Prostate gland (tissue), 2 donors: ENCODE measurements at places on chromosomes 7 and 10. TPM values are rescaled to one million over a fixed set of nuclear protein-coding genes. Genes with fewer than 3 reads are reported as not detected.

Gene ZNF365
- 0.55 TPM for total RNA-seq

Gene GPR85
- total RNA-seq, result 2.6 TPM

GRCh38 chr10:23522345-23522744 is 83.5 kb downstream of the OTUD1 start:
- no peak overlapping the region for H3K4me3 ChIP-seq
- H3K27me3 ChIP-seq, result no peaks in the 10 kb centered on the region
- no peaks in the 10 kb centered on the region for H3K4me1 ChIP-seq
- H3K36me3 ChIP-seq, result no peaks in the 10 kb centered on the region
- no peak for DNase-seq

Gene MGAM2
- 0.51 TPM for total RNA-seq

- peaks cover 8% of the 10 kb centered on the region for H3K27me3 ChIP-seq
- DNase-seq, result no peak
- no peak overlapping the region for H3K27ac ChIP-seq
- H3K4me1 ChIP-seq, result no peaks in the 10 kb centered on the region
- H3K4me3 ChIP-seq, result no peak overlapping the region
These were observed 2.1 kb downstream of the GRM3 start for GRCh38 chr7:86645676-86646276.

GRCh38 chr10:122559228-122559627 is 1.3 kb upstream of the DMBT1 start:
- no peak for DNase-seq
- H3K27ac ChIP-seq, result no peak overlapping the region
- no peaks in the 10 kb centered on the region for H3K36me3 ChIP-seq
- H3K4me3 ChIP-seq, result no peak overlapping the region
- no peaks in the 10 kb centered on the region for H3K27me3 ChIP-seq
- H3K4me1 ChIP-seq, result no peaks in the 10 kb centered on the region

DNA sequence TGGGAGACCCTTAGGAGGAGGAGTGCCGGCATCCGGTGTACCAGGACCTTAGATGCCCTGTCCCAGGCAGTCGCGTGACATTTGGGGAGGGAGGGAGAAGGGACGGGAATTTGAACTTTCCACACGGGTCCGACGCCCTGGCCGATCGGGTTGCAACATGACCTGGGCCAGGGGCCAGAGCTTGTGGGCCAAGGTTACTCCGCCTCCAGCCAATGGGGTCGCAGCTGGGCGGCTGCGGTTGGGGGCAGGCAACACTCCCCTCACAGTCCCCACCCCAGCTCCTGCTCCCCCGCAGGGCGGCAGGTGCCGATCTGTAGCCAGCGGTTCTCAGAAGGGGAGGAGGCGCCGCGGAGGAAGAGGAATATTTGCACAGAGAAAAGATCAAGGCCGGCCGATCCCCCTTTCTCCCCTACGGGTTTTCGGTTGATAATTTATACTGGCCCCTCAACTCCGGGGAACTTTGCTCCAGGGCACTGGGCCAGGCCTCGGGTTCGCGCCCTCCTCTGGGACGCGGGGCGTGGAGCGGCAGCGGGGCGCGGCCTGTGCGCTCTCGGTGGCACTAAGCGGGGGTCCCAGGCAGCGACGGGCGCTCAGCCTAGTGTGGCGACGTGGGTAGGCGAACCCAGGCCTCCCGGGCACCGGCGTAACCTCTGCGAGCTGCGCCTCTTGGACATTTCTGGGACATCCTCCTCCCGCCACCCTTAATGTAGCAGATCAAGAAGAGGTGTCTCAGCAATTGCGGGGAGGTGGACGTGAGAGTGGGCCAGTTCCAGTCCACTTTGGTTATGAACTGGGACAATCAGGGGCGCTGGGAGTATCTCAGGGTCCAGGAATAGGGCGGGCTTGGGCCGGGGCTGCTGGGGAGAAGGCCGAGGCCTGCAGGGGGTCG is 1.2 kb downstream of the MLXIPL start:
- H3K27ac ChIP-seq, result no peak overlapping the region
- no peaks in the 10 kb centered on the region for H3K36me3 ChIP-seq

GRCh38 chr7:87312215-87312865 is 33.1 kb upstream of the CROT start:
- H3K27me3 ChIP-seq, result no peaks in the 10 kb centered on the region
- peak; percentile 53 for DNase-seq
- no peak overlapping the region for H3K4me3 ChIP-seq
- H3K4me1 ChIP-seq, result no peaks in the 10 kb centered on the region

Gene FHIP2A
- 22.1 TPM for total RNA-seq

- H3K27ac ChIP-seq, result no peak overlapping the region
- no peak overlapping the region for H3K4me3 ChIP-seq
- no peaks in the 10 kb centered on the region for H3K4me1 ChIP-seq
These were observed 22.2 kb upstream of the BAIAP2L1 start for GRCh38 chr7:98423043-98423442.

Gene CCDC3
- total RNA-seq, result 17.6 TPM

Gene SRGN
- 44.3 TPM for total RNA-seq

Gene TSPAN33
- total RNA-seq, result 47.7 TPM

Gene RPA3
- 28.2 TPM for total RNA-seq

- H3K27ac ChIP-seq, result no peak overlapping the region
- H3K4me1 ChIP-seq, result no peaks in the 10 kb centered on the region
- no peak for DNase-seq
These were observed 8.7 kb upstream of the PLXNA4 start for GRCh38 chr7:132584796-132585494.

- no peaks in the 10 kb centered on the region for H3K27me3 ChIP-seq
- peak overlapping the region; percentile 41 for H3K27ac ChIP-seq
- no peaks in the 10 kb centered on the region for H3K4me1 ChIP-seq
- H3K36me3 ChIP-seq, result no peaks in the 10 kb centered on the region
- DNase-seq, result no peak
These were observed 5.7 kb upstream of the MKRN1 start for GRCh38 chr7:140484951-140485499.
